KBM-7 (cell line): ENCODE measurements at places on chromosomes 3 and 15.
A peak's percentile ranks its signal among the peaks of the same experiment; 100 is the strongest.

DNA sequence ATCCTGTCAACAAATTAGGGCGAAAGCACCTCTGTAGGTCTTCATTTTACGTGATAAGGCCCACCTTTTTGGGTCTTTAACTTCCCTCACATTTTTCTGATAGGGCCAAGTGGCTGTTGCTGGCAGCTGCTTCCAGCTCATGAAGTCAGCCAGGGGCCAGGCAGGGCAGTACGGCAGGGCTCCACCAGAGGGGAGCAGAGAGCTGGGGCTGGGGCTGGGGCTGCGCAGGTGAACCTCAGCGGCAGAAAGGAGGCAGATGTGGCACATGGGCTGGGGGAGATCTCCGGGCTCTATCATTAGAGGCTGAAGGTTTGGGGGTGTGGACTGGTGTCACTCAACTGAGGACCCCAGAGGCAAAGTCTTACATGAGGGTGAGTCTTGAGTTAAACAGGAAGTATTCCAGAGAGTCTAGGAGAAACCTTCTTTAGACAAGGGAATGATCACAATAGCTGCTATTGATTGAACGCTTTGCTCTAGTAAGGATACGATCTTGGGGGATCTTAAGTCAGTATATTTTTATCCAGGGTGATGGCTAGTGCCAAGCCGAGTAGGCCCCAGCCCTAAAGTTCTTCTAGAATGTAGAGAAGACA lies 62.8 kb upstream of the MEX3B start:
- DNase-seq, result peak; percentile 91

GRCh38 chr3:172313671-172314070 lies 134.6 kb downstream of the GHSR start:
- no peak for DNase-seq

GRCh38 chr3:154310840-154311239 lies 13.4 kb downstream of the DHX36 start:
- DNase-seq, result no peak

GRCh38 chr3:49277383-49277775 lies 347 bp upstream of the C3orf62 start:
- DNase-seq, result no peak

GRCh38 chr3:123568875-123569274 lies 16.0 kb downstream of the HACD2 start:
- DNase-seq, result no peak

DNA sequence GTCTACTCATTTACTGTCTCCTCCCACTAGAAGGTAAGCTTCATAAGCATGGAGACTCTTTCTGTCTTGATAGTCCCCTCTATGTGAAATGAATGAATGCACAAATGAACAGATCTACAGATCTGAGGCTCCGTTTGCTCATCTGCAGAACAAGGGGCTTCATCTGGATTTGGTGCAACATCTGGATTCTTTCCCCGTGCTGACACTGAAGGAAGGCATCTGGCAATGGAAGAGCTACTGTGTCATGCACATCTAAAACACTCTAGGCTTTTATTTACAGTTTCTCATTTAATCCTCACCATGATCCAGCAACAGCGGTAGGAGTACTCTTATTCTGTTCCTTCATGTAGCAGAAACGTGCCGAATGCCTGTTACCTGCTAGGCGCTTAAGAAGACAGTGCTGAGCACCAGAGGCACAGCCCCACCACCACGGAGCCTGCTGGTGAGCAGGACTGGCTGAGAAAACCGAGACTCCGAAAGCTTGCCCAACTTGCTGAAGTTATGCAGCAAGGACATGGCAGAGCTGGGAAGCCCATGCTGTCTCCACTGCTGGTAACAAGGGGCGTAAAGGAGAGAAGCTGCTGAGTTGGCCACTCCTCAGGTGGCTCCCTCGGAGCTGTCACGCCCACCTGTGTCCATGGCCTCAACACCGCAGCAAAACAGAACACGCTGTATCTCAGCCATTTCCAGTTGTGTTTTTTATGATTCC lies 31.1 kb downstream of the LSM3 start:
- DNase-seq, result no peak

GRCh38 chr3:16104156-16104555 lies 70.3 kb upstream of the GALNT15 start:
- DNase-seq, result no peak

DNA sequence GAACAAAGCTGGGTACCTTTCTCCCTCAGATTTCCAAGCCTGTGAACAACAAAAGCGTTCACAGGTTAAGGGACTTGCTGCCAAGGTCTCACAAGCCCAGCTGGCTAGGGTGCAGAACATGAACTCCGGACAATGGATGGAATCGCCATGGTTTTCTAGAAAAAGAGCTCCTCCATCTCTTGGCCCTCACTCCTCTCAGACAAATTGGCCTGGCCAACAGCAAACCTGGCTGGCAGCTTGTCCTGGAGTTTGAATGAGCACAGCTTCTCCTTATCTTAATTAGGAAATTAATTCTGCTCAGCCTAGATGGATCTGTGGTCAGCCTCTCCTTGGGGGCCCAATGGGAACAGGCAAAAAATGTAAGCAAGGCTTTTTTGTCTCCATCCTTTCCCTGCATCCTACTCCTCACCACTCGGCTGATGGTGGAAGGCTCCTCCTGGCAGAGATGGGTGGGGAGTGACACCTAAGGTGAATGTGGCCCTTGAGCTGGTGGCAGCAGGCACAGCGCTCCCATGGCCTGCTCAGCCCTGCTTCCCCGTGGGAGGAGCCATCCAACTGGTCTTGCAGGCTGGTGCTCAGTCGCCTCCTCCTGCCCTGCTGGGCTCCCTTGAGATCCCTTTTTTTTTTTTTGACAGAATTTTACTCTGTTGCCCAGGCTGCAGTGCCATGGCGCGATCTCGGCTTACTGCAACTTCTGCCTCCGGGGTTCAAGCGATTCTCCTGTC lies 5.8 kb downstream of the KLHL25 start:
- DNase-seq, result no peak

DNA sequence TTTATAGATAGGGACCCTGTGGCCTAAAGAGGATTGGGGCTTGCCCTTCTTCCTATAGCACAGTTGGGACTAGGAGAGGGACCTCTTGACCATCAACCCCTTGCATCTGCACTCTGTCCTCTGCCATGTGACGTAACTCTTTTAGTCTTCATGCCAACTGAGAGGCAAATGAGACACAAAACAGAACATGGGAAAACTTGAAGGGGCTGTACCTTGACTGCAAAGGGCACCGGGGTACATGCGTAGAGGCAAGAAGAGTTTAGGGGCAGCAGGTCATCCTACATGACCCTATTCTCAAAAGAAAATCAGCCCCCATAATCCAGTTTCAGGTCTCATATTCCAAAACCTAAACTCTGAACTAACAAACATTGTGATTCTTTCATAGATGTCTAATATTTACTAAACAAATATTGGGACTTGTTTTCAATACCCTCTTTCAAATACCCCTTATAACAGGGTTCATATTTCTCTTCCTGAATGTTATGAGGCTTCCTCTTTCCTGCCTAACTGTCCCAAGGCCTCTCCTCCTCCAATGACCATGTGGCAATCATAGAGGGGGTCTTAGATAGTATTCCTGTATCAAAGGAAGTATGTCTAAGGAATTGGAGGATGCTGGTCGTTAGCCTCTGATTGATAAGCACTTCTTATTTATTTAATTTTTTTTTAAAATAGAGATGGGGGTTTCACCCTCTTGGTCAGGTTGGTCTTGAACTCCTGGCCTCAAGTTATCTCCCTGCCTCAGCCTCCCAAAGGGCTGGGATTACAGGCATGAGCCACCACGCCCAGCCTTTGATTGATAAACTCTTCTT lies 20.6 kb downstream of the ACKR2 start:
- no peak for DNase-seq

DNA sequence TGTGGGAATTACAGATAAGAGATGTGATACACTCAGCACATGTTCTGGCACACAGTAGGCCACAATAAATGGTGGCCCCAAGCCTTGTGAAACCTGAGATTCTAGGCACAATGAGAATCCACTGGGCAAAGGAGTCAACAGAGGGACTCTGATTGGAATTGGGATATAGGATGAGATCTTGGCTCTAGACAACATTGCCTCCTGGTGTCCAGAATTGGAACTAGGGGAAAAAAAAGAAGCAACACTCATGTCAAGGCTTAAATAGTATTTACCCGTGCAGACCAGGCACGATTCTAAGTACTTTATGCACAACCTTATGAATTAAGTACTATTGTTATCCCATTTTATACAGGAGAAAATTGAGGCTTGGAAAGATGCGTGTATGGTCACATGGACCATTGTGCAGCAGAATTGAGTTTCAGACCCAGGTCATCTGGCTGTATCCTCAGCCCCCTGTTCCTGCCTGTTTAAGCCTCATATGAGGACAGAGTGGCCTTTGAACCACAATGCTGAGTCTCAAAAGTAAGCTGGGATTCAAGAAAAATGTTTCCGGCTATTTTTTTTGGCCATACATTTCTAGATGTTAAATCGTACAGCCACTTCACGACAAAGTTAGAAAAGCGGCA lies 124.8 kb downstream of the SV2B start:
- DNase-seq, result peak; percentile 70

- DNase-seq, result no peak
Observed at GRCh38 chr3:65877160-65877559, 161.6 kb downstream of the MAGI1 start.

GRCh38 chr3:44076221-44076829 lies 165.4 kb upstream of the TOPAZ1 start:
- DNase-seq, result no peak

GRCh38 chr3:140103986-140104645 lies 169.1 kb downstream of the CLSTN2 start:
- DNase-seq, result no peak

GRCh38 chr15:76298986-76299385 lies 12.3 kb downstream of the ETFA start:
- no peak for DNase-seq

DNA sequence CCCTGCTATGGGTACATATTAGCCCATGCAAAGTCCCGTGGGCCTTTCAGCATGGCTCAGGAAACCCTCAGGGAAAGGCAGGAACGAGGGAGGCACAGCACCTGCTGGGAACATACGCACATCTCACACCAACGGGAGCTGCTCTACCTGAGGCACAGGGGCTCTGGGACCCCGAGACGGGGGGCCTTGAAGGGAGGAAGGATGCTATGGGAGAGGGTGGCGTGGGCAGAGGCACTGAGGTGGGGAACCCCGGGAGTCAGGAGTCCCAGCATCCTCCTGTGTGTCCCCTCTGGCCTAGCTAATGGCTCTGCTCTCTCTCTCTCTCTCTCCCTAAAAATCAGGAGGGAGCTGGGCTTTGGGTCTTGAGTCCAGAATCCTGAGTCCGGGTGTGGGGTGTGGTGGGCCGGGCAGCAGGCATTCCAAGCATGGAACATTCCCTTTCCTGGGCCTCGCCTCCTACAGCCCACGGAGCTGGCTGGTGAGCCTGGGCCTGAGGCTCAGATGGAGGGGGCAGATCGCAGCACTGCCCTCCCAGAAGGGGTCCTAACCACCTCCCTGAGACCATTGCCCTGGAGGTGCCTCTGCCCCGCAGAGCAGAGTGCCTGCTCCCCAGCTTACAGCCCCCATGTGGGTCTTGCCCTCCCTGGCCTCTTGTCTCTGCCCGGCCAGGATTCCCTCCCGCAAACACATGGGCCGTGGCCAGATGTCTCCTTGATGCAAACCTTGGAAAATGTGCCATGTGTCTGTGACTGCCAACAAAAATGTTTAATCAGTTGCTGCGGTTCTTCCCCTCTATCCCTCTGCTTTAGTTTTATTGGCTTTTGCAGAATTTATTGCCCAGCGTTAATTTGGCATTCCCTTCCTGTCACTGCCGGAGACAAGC lies 101.6 kb downstream of the TMEM266 start:
- DNase-seq, result no peak

DNA sequence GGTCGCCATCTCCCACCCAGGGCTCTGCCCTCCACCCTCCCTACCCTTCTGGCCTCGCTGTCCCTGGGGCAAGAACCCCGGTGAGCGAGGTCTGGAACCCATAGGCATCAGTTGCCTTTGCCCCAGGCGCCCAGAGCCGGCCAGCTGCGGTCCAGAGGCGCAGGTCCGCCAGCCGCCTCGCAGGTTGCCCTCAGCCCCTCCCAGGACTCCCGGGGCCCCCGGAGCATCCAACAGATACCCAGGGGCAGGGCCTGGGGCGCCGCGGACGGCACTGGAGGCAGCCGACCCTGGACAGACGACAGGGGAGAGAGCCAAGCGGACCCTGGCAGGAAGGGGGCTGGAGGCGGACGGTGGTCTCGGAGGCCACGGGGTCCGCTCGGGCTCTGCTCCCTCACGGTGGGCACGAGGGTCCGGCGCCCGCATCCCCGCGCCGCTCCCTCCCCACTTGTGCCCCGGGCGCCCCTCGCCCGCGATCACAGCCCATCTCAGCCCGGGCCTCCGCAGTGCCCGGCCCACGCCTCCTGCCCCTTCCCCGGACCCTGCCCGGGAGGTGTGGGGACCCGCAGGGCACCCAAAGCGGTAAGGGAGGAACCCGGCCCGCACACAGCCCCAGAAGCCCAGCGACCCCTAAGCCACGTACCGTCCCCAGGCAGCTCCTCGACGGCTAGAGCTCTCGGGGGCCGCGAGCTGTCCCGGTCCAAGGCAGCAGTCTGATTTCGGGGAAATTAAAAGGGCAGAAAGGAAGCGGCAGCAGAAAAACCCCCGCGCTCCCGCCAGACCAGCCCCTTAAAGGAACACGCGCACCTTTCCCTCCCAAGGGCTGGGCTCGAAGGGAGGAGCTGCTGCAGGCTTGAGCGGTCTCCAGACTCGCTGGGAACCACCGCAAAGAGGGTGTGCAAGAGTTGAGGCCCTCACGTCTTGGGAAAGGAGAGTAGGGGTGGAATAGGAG lies at the start of gene HAPLN3:
TSS of gene HAPLN3 (minus strand) at position 726 of the 949 bp plus-strand sequence. CDS start 8,246 bp downstream, outside the sequence.
- DNase-seq, result peak; percentile 80

DNA sequence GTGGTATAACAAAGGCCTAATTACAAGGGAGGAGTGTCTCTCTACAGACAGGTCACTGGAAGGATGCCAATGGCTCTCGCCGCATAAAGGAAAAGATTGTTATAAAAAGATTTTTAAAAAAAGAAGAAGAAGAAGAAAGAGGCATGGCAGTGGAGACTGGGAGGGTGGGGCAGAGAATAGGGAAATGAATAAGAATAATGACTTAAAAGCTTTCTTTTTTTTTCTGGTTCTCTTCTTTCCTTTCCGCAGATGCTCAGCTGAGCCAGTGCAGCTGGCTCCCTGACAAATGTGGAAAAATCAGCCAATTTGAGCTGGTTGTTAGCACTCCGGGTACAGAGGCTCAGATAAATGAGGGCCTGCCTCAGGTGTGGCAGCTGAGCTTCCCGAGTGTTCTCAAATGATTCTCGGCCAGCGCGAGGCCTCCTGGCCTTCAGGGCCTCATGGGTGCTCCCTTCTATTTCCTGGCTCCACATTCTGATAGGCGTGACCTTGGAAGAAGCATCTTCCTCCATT lies 234.1 kb downstream of the RORA start:
- DNase-seq, result peak; percentile 77

DNA sequence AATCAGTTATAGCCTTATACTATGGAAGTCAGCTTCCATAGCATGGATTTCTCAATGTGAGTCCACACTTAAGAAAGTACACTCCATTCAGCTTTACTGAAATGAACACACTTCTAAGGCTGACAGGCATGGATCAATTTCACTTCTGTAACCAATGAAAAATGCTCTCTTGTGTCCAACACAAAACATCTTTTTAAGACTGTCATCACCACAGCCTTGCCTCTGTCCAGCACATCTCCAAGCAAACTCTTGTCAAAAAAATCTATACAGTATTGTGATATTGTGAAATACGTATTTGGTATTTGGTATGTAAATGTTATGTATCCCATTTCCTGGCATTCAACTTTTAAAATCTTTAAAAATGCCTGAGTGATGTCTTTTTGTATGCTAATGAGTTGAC lies 208.7 kb downstream of the RAP2B start:
- no peak for DNase-seq

- no peak for DNase-seq
Observed at GRCh38 chr15:43776718-43777266, at the start of gene ELL3. TSS of gene ELL3 (minus strand) at chr15:43776966. CDS start at chr15:43776901, 65 bp downstream.
